CD4-positive, alpha-beta T cell treated with Interleukin-17A for 4 hours (primary cell): ENCODE measurements at places on chromosomes 7 and 10.

- DNase-seq, result no peak
These were observed 6.1 kb upstream of the SAR1A start for GRCh38 chr10:70176441-70176840.

GRCh38 chr10:51010977-51011376 is 63.3 kb upstream of the PRKG1 start:
- peak; percentile 4 for DNase-seq

DNA sequence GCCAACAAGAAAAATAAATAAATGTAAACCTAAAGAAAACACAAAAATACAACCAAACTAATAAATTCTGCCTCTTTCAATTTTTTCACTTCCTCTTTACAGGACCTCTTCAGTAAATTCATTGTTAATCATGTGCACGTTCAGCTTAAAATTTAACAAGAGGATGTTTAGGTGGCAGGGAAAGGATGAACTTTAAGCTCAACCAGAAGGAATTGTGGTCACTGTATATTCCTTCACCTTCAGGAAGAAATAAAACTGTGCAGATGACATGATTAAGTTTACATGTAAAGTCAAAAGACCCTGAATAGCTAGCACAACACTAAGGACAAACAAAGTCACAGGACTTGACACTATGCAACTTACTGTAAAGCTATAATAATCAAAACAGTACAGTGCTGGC is 33.0 kb downstream of the KIF5B start:
- DNase-seq, result no peak

DNA sequence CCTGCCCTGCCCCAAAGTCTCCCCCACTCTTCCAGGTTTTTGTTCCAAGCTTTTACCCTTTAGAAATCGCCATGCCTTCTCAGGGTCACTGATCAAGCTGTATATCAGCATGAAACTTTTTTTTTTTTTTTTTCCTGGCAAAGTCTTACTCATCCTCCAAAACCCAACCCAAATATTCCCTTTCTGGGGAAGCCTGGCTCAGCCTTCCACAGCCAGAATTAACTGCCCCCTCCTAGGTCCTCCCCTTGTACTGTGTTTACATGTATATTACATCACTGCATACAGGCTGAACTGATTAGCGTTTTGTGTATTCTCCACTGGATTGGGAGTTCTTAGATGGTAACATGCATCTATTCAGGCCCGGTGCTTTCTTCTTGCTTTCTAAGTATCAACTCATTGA is 4.6 kb upstream of the NOBOX start:
- no peak for DNase-seq

DNA sequence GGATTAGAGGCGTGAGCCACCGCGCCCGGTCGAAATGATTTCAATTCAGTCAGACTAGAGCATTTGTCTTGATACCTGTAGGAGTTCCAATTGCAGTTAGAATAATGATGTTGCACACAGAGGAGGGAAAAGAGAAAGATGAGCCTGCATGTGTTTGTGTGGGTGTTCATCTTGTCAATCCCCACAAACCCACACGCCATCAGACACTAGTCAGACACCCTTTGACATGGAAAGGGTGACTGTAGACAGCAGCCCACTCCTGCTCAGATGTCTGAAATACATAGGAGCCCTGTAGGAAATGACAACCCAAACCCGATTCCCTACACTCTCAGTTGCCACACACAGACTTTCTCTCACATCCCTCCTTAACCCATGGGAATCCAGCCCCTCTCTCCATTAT is 92.0 kb downstream of the ABLIM1 start:
- no peak for DNase-seq

GRCh38 chr7:98291717-98292116 is 10.2 kb downstream of the BRI3 start:
- DNase-seq, result no peak

DNA sequence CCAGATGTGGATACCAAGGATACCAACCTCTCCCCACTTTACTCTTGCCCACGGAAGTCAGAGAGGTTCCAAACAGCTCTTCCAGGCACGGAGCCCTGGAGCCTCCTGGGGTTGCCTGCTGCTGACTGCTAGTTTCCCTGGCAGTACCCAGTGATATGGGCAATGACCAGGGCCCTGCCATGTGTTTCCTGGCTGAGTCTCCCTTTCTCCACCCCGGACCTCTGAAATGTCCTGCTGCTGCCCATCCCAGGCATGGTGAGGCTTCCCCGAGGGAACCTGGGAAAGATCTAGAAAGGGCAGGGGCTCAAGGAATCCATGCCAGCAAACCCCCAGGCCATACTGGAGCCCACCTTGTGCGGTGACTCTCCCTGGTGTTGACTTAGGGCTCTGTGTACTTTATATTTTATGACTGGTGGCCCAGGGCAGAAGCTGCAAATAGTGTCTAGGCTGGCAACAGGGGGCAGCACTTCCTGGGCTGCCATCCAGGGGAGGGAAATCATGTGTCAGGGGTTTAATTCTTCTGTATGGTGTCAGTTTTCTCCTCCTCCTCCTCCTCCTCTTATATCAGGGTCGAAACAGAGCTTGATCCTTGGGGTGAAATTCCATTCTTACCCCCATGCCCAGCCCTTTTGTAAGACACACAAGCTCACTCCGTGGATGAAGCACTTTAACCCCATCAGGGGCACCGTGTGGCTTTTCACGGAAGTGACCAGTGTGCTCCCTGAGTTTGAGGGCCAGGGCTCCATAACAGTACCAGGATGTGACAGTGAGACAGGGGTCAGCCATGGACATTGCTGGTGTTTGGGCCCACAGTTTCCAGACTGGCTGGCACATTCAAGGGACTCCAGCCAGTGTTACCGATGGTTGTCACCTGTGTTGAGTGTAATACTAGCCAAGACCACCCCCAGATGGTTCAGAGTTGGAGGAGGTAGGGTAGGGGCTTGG is 62.4 kb upstream of the GDF10 start:
- DNase-seq, result no peak

- no peak for DNase-seq
These were observed 19.0 kb downstream of the COL26A1 start for GRCh38 chr7:101381549-101382111.

- peak; percentile 70 for DNase-seq
These were observed 21.1 kb downstream of the FAM53B start for GRCh38 chr10:124722798-124723783.

DNA sequence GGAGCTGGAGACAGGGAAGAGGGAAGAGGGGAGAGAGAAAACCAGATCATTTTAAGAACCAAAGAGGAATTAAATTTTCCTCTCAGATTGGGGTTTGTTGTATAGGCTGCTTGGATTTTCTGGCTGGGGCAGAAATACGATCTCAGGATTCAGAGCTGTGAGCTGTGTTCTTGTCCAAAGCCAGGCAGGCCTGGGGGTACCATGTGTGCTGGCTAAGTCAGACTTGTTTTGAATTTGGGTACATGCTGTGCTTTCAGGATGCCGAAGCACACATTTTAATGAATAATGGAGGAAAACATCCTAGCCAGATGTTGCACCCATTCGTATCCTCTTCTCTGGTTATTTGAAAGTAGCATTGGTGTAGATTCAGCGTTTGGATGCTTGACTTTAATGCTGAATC is 170.3 kb upstream of the PODXL start:
- DNase-seq, result no peak

DNA sequence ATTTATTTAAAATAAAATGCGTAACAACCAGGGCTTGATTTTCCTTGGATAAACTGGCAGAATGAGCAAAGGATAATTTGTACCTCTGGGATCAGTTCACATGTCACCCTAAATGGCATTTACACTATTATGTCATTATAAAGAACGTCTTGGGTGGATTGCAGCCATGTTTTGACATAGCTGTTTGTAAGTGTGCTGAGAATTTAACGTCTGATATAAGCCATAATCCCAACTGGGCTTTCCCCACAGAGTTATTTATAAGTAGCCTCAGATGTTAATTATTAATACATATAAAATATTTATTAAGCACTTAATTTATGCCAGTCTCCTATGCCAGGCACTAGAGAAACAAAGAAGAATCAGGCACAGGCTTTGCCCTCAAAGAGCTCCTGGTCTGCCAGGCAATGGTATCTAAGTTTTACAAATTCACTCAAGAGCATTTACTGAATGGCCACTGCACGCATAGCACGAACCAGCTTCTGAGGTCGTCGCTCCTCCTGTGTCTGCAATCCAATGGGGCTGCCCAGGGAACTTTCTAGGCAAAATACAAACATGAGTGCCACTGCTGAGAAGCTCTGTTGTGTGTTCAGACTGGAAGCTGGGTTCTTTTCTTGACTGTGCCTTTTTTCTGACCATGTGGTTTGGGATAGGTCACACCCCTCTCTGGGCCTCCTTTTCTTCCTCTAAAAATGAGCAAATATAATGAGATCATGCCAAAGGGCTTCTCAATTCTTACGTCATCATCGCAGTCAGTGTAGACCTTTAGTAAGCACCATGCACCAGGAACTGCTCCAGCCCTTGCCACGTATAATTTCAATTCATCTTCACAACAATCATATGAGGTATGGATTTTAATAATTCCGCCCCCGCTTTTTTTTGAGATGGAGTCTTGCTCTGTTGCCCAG is 11.3 kb upstream of the CTBP2 start:
- no peak for DNase-seq

- no peak for DNase-seq
These were observed 60.0 kb downstream of the MYOF start for GRCh38 chr10:93422118-93422517.

GRCh38 chr10:48684792-48685623 is at the start of gene WDFY4:
WDFY4 (plus strand) TSS chr10:48684873; CDS start chr10:48709733, 24,860 bp downstream.
- DNase-seq, result no peak

DNA sequence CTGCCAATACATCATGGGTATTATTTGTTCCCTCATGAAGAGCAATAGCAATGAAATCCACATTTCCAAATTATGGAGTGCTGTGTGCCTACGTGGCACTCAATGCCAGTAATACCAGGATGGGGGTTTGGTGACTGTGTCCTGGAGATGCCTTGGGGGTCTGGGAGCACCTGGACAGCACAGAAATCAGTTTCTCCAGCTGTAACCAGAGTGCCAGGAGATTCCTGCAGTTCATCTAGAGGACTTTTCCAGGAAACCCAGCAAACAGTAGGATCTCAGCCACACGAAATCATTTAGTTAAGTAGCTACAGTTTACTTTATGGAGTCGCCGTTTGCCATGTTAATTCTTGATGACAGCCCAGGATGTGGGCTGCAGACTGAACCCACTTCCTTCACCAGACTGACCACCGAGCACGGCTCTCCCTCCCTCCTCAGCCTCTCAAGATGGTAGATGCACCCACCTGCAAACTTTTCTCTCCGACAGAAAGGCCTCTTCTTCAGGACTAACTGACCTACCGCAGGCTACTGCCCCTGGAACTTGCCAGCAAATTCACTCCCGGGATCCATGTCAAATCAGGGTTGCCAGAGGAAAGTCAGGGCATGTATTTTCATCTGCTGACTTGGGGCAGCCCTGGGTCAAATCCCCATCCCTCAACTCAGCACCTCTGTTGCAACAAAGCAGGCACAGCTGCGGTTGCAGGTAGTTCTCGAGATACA is 30.3 kb downstream of the MKI67 start:
- DNase-seq, result no peak

GRCh38 chr10:93357680-93358079 is 124.5 kb downstream of the MYOF start:
- DNase-seq, result peak; percentile 23

DNA sequence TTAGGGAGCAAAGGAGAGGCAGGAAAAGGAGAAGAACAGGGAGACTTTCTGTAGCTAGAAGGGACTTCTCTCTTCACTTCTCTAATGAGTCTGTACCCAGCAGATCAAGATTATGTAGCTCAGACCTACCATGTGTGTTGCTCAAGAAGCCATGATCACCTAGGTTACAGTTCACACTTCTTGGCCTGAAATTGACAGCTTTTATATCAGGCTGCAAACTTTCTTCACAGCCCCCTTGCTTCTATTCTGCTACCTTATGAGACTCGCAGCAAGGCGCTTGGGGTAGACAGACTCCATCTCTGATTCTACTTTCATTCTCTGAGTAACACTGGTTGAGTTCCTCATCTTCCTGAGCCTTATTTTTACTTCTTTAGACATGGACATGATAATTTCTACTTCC is 19.6 kb upstream of the GIMAP2 start:
- DNase-seq, result no peak

DNA sequence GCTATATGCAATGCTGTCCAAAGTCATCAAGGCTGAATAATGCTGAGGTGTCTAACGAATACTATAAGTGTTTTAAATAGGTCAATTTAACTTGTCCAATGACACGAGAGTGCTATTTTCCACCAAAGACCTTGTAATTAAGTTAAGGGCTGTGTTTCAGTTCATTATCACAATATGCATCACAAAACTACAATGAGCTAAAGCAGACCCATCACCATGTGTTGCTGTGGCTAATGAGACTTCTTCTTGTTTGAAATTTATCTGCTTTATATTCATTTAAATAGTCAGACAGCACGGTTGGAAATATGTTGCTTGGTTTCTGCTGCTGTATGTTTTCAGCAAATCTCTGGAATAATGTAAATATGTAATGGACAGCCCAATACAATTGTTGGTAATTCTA is 292.5 kb upstream of the VSTM2A start:
- DNase-seq, result no peak

DNA sequence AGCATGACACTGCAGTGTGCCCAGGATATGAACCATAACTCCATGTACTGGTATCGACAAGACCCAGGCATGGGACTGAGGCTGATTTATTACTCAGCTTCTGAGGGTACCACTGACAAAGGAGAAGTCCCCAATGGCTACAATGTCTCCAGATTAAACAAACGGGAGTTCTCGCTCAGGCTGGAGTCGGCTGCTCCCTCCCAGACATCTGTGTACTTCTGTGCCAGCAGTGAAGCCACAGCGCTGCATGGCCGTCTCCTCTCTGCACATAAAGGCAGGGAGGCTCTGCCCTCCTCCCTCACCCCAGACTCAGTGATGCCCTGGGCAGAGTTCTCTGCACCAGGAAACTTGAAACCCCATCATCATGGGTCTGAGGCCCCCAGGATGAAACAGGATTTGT is 70.7 kb upstream of the PRSS58 start:
- DNase-seq, result no peak

- no peak for DNase-seq
These were observed 643.1 kb upstream of the SEMA3D start for GRCh38 chr7:85829817-85830432.

- DNase-seq, result no peak
These were observed 29.3 kb upstream of the ETV1 start for GRCh38 chr7:14018751-14019150.

DNA sequence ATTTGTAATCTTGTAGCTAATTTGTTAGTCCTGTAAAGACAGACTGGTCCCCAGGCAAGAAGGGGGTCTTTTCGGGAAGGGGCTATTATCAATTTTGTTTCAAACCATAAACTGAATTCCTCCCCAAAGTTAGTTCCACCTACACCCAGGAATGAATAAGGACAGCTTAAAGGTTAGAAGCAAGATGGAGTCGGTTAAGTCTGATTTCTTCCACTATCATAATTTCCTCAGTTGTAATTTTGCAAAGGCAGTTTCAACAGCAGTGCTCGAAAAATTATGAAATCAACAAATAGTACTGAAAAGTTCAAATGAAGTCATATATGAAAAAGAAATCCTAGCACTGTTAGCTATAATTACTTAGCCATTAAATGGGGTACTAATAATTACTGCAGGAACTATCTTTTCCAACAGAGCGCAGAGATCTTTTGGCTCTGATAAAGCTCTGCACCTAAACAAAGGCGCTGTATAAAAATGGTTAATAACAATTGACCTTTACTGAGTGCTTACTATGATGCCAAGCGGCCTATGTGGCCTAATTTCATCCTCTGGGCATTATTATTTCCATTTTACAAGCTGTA is 756 bp upstream of the SEC24C start:
- no peak for DNase-seq

GRCh38 chr10:59479426-59479825 is 117.1 kb upstream of the FAM13C start:
- DNase-seq, result no peak

- no peak for DNase-seq
These were observed 170.2 kb upstream of the KLF14 start for GRCh38 chr7:130904031-130904757.
